Activated gamma-delta T cell treated with anti-CD3 and anti-CD28 coated beads, Interleukin-2, amount 50 U/mL, for 16 hours (primary cell): ENCODE measurements at places on chromosomes 6 and 20.

GRCh38 chr6:136184738-136185137 lies 65.4 kb downstream of the MTFR2 start:
- DNase-seq, result no peak

- no peak for DNase-seq
Measured at GRCh38 chr20:7806831-7807230, 133.4 kb downstream of the HAO1 start.

DNA sequence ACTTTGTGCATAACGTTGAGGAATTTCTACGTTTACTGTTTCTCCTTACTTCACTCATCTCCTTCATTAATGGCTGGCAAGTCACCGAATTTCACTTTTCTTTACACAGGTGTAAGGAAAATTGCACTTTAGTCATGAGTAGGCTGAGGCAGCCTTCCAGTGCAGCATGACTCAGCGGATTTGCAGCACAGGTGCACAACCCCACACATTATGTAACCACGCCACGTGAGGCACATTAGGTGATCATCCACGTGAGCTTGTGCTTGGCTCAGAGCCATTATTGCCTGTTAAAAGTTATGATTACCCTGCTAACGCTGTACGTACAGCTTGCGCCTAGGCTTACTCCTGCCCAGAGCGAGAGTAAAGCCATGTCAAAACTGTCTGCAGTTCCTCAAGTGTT lies 158.8 kb downstream of the NKAIN2 start:
- no peak for DNase-seq

- DNase-seq, result no peak
Measured at GRCh38 chr6:105397987-105398386, 4.9 kb downstream of the PREP start.

DNA sequence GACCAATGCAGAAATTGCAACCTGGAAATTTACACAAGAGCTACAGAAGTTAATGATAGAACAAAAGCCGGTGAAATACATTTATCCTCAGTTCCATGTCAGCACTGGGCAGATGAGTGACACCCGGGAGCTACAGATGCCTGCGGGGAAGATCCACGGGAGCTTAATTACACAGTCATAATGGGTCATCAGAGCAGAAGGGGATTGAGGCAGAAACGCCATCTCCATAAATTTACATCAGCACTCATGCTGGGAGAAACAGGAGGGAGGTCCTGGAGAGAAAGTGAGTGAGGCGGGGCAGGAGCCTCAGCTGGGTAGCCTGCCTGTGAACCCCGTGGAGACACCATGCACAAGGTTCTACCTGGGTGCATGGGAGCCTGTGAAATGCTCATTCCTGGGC lies 37.6 kb upstream of the CST7 start:
- DNase-seq, result no peak

- DNase-seq, result no peak
Measured at GRCh38 chr20:50558483-50558925, 48.3 kb downstream of the PTPN1 start.

- no peak for DNase-seq
Measured at GRCh38 chr20:4998160-4998651, 3.1 kb downstream of the SLC23A2 start.

DNA sequence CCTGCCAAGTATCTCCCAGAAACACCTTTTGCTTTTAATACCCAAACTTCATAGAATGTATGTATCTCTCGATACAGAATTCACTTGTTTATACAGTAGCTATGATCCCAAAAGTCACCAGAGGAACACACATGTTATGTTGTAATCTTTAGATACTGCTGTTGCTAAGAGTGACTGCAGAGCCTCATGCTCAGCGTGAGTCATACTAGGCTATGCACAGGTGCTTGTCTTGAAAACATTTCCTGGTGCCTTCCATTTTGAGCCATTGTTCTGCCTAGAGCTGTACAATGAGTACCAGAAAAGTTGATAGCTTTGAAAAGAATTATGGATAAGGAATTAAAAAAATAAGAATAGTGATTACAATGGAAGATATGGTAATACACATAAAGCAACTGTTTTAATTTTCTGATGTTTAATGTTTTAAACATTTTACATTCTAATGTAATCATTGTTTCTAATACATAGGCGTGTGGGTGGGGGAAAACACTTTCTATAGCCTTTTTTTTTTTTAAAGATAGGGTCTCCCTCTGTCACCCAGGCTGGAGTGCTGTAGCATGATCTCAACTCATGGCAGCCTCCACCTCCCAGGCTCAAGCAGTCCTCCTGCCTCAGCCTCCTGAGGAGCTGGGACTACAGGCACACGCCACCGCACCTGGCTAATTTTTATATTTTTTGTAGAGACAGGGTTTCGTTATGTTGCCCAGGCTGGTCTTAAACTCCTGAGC lies 79.4 kb downstream of the CD24 start:
- no peak for DNase-seq

DNA sequence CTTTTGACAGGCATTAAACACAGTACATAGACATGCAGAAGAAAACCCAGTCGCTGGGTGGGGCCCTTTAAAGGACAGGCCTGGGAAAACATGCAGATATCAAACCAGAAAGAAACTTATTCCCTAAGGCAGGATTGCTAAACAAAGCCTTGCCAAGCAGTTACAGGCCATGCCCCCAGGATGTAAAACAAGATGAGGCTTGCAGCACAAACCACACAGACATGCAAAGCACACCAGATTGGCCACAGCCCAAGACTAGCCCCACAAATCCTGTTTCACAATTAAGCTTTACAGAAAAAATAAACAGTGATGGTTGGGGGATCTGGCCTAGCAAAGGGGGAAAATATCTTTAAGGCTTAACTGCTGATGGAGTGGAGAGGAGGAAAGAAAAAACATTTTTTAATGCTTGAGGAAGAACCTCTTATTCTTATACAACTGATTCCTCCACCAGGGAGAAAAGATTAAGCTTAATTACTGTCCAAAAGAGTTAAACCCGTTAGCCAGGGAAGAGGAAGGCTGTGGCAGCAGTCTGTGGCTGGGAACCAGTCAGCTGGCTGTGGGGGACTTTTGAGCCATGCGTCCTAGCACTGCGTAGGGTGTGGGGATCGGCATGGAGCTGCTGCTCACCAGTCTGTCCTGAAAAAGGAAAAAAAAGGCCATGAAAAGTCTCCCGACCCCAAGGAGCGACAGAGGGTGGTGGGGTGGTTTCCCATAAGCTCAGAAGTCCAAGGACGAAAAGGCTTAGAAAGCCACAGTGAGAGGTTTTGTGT lies 28.4 kb downstream of the COL19A1 start:
- no peak for DNase-seq

GRCh38 chr6:34310817-34311216 lies 62.0 kb upstream of the SMIM29 start:
- DNase-seq, result no peak

- no peak for DNase-seq
Measured at GRCh38 chr6:52598123-52598823, 21.4 kb upstream of the TRAM2 start.

GRCh38 chr6:7938562-7939183 lies 28.1 kb upstream of the TXNDC5 start:
- no peak for DNase-seq

GRCh38 chr6:148445620-148446019 lies 103.0 kb downstream of the SASH1 start:
- no peak for DNase-seq

DNA sequence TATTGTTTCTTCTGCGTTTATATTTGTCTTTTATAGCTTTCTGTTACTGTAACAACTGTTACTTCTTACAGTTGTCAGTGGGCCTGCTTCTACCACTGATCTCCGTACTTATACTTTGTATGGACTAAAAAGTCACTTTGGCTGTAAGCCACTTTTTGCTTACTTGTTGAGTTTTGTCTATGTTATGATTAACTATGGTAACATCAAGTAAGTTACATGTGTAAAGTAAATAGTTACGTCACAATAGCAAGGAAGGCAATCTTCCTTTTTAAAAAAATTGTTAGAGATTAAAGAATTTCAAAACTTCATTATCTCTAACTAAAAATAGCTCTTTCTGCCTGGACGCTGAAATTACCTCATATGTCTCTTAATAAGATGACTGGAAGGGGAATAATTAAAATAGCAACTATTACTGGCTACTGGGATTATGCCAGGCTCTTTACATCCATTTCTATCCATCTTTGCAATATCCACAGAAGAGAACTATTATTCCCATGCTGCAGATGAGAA lies 10.9 kb downstream of the TFB1M start:
- DNase-seq, result no peak

DNA sequence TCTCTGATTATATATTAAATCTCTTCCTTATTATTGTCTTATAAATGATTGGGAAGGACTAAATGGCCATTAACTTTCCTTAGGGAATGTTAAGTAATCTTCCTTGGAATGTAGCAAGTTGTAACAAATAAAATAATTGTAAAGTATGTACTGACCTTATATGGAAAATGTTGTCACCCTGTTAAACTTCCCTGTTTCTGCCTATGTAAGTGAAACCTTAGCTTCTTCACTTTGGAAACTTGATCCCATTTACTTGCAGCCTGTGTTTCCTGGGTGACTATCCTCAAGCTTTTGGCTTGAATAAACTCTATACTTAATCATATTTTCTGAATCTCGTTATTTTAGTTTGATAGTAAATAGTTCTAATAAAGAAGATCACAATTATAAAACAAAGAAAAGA lies 519.5 kb upstream of the PTCHD4 start:
- no peak for DNase-seq

DNA sequence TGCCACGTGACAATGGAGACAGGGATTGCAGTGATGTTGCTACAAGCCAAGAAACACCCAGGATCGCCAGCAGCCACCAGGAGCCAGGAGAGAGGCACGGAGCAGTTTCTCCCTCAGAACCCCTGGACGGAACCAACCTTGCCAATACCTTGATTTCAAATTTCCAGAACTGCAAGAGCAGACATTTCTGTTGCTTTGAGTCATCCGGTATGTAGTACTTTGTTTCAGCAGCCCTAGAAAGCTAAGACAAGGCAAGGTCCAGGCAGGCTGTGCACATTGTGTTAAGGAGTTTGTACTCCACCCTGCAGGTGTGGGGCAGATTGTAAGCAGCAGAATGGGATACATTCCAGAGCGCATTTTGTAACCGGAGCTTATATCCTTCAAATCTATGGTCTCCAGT lies 48.3 kb downstream of the TRERF1 start:
- DNase-seq, result no peak

DNA sequence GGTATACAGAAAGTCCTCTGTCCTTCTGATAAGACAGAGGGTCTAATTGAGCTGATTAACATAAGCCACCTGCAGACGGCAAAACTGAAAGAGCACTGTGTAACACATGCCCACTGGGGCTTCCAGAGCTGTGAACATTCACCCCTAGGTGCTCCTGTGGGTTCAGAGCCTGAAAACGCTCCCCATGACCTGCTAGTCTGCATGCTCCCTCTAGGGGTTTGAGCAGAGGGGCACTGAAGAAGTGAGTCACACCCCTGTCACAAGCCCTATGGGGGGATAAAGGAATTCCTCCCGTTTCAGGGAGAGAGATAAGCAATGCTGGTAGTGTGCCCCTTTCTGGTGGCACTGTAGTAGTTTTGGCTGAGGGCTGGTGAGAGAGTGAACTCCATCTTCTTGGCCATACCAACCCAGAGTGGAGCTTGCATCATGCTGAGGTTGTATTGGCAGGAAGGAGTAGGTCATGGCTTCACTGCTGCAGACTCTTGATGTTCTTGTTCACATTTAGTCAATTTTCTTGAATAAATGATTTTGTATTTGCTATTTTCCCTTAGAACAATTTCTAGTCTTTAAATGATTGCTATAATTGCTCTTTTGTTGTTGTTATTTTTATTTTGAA lies 637.5 kb upstream of the MAN1A1 start:
- DNase-seq, result no peak

- DNase-seq, result no peak
Measured at GRCh38 chr20:32240205-32240604, 32.5 kb downstream of the POFUT1 start.

DNA sequence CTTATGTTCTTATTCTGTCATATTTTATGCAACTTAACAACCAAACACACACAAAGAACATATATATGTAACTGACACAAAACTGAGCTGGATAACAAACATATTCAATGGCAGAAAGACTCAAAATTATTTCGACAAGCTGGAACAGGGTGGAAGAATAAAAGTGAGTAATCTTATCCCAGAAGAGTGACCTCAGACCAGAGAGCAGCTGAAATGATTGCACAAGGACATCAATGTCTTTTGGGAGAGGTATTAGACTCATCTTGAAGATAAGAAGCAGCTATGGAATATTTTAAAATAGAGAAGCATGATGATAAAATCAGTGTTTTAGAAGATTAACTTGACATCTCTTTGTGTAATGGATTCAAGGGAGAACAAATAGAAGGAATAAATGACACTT lies 191.6 kb upstream of the PRDM1 start:
- no peak for DNase-seq
